ENCODE measurements at places on chromosomes 13 and 19.
A peak's percentile ranks its signal among the peaks of the same experiment; 100 is the strongest.

DNA sequence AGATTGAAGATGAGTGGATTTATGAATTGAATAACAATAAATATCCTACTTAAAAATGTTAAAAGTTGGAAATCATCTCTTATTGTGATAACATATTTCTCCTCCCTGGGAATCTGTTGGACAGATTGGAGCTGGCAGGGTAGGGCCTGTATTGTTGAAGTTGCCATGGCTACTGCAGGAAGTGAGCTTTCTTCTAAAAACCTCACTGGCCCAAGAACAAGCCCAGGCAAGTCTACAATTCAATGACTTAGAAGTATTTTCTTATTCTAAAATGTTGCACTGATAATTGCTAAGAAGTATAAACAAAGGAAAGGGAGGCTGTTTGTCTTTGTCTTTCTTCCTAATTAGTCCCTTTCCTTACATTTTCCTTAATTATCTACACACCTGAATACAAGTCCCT lies 112.1 kb downstream of the DLEU7 start:
- peak; percentile 36 for DNase-seq

DNA sequence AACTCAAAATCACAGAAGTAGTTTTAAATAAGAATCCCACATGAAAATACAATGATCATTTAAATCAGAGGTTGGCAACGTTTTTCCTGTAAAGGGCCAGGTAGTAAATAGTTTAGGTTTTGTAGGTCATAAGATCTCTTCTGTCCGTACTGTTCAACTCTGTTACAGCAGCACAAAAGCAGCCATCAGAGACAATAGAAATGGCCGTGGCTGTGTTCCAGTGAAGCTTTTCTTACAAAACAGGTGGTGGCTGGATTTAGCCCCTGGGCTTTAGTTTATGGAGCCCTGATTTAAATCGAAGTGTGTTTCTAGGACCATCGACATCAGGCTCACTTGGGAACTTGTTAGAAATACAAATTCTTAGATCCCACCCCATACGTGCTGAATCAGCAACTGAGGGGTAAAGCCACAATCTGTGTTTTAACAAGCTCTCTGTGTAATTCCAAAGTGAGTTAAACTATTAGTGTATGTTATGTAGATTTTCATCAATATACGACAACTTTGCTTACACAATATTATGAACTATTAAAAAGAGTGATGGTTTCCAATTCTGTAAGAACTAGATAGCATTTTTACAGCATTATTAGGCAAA lies 54.8 kb upstream of the MIR17HG start:
- DNase-seq, result no peak

DNA sequence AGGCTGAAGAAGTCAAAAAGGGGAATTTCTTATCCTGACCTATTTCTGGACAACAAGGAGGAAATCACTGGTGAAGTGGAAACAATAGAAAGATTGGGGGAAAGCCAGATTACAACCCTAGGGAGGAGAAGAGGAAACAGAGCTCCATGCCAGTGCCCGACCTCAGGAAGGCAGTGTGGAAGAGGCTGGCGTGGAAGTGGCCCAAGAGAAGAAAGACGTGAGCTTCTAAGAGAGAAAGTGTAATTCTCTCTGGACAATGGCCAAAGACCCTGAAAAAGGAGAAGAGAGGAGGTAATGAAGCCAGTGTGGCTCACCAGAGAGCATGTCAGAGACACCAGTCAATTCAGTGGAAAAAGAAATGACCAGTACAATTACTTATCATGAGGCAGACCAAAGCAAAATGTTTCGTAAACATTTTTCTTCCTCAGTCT lies 52.6 kb upstream of the URAD start:
- DNase-seq, result no peak

GRCh38 chr13:99967498-99967868 lies 4.1 kb downstream of the ZIC5 start:
- no peak for DNase-seq

DNA sequence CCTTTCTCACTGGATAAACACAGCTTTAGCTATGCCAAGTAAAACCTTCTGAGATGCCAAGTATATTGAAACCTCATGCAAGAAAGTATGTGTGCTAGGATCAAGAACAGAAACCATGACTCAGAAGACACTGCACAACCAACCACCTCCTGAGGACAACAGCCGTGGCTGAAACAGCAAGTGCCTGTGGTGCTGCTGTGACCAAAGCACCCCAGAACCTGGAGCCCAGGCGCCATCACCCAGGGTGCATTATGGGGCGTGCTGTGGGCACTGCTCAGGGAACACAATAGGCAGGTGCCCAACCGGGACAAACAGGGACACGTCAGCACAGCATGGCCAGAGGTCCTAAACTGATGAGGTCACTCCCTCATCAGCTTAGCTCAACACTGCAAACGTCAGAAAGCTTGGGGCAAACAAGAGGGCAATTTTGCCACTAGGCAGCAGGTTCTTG lies 101.3 kb upstream of the SLC15A1 start:
- peak; percentile 39 for DNase-seq

- no peak for DNase-seq
Measured at GRCh38 chr13:32075170-32075851, 43.7 kb downstream of the FRY start.

- DNase-seq, result no peak
Measured at GRCh38 chr13:70842062-70842644, 733.9 kb upstream of the KLHL1 start.

GRCh38 chr19:35708391-35708790 lies 4.0 kb downstream of the ZBTB32 start:
- DNase-seq, result no peak

- DNase-seq, result no peak
Measured at GRCh38 chr19:45250216-45250831, 747 bp upstream of the MARK4 start.

GRCh38 chr13:42973581-42973980 lies 18.5 kb downstream of the EPSTI1 start:
- no peak for DNase-seq

- DNase-seq, result no peak
Measured at GRCh38 chr13:25946321-25946720, 105.5 kb downstream of the SHISA2 start.

DNA sequence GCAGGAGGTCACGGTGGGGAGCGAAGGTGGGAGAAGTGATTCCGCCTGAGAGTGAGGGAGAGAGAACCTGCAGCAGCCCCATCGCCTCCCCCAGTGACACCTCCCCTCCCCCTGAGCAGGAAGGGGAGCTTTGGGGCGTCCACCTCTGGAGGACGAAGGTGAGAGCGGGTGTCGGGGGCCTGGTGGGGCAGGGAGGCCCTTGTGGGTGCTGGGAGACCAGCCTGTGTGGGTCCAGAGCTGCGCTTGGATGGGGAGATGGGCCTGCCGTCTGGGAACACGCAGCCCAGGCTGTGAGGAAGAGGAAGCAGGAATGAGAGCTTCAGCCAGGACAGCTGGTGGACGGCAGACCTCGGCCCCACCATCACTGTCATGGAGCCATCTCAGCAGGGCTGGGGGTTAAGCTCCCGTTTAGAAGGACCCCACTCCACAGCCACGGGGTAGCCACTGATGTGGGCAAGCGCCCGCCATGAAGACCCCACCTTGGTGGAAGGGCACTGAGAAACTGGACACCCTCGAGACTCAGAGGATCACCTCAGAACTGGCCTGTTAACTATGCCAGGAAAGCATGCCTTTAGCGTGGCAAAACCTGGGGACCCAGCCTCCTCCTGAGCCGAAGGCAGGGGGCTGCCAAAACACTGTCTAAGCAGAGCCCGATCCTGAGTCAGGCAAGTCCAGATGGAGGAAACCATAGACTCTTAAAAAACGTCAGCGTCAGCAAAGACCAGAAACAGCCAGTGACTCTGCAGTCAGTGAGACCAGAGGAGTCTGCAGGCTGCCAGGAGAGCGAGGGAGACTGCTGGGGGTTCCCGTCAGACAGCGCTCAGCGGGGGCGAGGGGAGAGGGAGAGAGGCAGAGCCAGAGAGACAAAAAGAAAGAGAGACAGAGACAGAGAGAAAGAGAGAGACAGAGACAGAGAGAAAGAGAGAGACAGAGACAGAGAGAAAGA lies 6.4 kb upstream of the PROZ start:
- peak; percentile 57 for DNase-seq

- DNase-seq, result peak; percentile 98
Measured at GRCh38 chr19:40750058-40750873, at the start of gene ACTMAP. Gene ACTMAP, minus strand, starts transcription at chr19:40750477. Its CDS starts 674 bp downstream, at chr19:40749803.

DNA sequence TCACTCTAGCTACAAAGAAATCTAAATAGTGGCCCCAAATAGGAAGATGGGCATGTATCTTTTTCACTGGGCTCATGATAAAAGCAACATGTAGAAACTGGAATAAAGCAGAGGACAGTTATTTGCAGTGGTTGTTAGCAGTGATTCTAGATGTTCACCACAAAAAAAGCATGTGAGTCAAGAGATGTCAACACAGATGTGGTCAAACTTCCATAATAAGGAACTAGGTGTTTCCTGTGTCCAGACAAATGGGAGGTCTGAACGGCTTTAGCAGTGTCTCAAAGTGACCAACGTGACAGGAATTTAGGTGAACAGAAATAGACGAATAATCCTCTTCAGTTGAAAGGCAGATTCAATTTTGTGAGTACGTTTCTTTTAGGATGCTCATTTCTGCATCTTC lies 162.7 kb downstream of the TBC1D4 start:
- no peak for DNase-seq

DNA sequence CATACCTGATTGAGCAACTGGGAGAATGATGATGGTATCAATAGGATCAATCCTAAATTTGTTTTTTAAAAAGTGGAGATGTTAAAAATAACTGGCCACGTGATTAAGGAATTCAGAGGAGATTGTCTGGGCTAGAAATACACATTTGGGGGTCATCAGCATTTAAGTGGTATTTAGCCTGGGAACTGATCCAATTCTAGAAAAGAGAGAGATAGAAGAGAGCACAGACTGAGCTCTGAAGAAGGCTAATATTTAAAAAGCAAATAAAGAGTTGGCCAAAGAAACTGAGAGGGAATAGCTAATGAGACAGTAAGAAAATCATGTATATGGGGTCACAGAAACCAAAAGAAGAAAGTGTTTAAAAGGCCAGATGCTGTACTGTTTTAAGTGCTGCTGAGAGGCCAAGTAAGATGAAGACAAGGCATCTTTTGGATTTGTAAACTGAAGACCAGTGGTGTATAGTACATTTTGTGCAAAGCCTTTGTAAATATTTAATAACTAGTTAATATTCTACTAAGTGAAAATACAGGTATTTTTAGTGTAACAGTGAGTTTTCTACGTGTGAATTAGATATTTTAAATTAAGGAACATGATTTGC lies 40.2 kb downstream of the UBL3 start:
- no peak for DNase-seq

DNA sequence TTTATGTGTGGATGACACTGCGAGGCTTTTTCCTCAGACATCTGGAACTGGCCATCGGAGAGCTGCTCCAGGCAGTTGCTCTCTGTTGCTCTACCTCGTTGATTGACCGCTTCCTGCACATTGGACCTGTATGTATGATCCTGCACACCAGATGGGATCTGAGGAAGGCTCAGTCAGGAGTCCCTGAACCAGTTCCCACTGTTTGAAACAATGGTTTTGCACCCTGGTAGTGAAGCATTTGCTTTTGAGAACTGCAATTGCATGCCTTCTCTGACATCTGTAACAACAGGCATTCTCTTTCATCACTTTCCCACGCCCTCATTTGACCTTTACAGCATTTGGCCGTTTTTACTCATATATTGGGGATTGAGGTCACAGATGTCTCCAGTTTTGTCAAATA lies 61.1 kb upstream of the NPAS1 start:
- no peak for DNase-seq

DNA sequence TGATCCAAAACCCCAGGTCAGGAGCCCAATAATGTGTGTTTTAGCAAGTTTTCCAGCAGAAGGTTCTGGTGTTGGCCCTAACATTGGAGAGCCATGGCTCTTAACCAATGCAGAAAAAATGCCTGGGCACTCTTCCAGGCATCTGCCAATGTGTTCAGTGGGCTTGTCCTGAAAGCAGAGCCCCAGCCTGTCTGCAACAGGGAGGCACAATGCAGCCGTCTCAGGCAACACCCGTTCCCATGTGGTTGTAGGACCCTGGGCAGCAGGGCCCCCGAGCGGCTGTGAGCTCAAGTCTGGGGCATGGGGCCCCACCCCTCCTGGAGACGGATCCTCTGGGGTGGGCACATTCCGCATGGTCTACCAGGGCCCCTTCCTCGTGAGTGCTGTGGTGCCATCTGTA lies 58.1 kb upstream of the SIAH3 start:
- DNase-seq, result no peak

- peak; percentile 63 for DNase-seq
Measured at GRCh38 chr19:53463263-53463662, 4.3 kb upstream of the ZNF813 start.

DNA sequence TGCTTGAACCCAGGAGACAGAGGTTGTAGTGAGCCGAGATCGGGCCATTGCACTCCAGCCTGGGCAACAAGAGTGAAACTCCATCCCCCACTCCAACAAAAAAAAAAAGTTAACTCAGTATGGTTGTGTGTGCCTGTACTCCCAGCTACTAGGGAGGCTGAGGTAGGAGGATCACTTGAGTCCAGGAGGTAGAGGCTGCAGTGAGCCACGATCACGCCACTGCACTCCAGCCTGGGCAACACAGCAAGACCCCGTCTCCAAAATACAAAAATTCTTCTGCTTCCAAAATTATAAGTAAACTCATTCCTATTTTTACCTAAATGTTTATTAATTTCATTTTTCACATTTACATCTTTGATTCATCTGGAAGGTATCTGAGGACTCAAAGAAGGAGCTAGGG lies 14.4 kb downstream of the PNMA8A start:
- DNase-seq, result no peak

DNA sequence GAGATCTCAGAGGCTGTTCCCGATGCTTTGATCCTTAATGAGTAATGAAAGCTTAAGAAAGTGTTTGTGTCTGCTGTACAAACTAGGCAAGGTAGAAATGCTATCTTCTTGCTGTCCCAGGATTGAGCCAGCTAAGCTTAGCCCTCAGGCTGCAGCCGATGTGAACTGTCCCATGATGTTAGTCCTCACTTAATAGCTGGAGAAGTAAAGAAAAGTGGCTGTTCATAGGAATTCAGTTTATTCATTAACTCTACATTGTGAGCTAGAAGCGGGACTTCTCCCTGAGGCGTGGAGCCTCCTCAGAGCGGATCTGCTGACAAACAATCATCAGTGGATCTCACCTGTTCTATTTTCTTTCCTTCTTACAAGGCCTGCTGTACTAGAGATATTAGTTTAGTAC lies 10.1 kb upstream of the GSX1 start:
- no peak for DNase-seq

- DNase-seq, result no peak
Measured at GRCh38 chr19:12202250-12202649, 39.4 kb downstream of the ZNF136 start.

GRCh38 chr13:30873499-30873898 lies 32.6 kb upstream of the MEDAG start:
- DNase-seq, result no peak

DNA sequence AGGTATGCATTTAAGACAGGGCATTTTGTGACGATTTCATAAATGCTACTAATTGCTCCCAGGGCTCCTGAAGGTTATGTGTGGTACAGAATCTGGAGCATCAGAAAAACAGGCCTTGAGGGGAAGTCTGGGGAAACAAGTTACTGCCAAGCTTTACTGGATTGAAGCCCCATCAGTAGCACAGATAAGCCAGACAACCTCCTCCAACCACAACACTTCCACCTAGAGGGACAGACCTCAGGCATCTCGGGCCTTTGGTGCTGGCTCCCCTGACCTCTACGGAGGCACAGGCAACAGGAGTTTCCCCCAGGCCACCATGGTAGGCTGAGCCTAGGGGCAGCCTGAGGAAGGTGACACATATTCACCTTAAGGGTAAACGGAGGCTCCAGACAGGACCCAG lies 54.1 kb downstream of the ABCC4 start:
- no peak for DNase-seq

All from AG08396 (cell line).